Stimulated activated CD4-positive, alpha-beta T cell treated with anti-CD3 and anti-CD28 coated beads, Interleukin-2, amount 100 ng/mL, for 24 hours (primary cell): ENCODE measurements at places on chromosomes 2 and 18.
A peak's percentile ranks its signal among the peaks of the same experiment; 100 is the strongest.

DNA sequence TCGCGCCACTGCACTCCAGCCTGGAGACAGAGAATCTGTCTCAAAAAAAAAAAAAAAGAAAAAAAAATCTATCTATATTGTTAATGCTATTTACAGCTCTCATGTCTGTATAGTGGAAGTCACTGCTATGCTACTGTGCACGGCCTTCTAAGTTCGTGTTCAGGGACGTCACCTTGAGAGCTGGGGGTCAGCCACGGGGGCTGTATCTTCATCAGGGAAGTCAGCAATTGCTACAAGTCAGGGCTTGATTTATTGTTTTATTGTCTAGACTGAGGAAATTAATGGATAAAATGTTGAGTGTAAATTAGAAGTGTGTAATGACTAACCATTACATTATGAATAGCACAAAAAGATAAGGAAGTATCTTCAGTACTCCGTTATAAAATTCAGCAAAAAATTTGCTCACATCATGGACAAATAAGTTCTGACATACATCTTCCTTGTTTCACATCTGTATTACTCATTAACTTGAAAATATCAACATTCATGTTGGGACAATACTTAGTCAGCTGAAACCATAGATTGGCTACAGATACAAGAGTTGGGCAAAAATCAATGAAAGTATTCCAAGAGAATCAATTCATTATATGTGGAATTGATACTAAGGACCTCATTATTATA, 136.6 kb upstream of the SEC11C start:
- no peak for DNase-seq

- peak; percentile 15 for DNase-seq
These were observed 124.4 kb downstream of the ARL4C start for GRCh38 chr2:234372506-234372905.

GRCh38 chr2:71798266-71799012, 345.1 kb downstream of the DYSF start:
- DNase-seq: peak; percentile 23

- no peak for DNase-seq
These were observed 158.5 kb downstream of the GALNT3 start for GRCh38 chr2:165635532-165635931.

- no peak for DNase-seq
These were observed 1125.0 kb upstream of the FAM98A start for GRCh38 chr2:34724107-34724506.

GRCh38 chr2:21047141-21048009, 3.5 kb upstream of the APOB start:
- no peak for DNase-seq

DNA sequence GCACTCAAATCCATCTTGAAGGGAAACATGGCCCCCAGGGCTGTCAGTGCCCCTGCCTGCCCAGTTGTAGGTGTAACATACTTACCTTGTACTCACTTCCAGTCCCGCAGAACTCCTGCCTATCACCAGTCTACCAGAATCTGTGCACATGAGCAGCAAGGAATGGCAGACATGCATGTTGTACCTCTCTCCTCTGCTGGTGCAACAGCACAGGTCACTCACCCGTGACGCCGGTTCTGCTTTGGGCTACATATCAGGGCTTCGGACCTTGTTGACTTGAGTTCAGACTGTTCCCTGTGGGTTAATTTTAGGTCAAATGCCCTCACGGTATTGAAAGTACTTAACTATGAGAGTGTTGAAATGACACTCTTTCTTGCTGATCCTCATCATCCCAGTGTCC, 215.7 kb downstream of the TPGS2 start:
- DNase-seq: no peak

DNA sequence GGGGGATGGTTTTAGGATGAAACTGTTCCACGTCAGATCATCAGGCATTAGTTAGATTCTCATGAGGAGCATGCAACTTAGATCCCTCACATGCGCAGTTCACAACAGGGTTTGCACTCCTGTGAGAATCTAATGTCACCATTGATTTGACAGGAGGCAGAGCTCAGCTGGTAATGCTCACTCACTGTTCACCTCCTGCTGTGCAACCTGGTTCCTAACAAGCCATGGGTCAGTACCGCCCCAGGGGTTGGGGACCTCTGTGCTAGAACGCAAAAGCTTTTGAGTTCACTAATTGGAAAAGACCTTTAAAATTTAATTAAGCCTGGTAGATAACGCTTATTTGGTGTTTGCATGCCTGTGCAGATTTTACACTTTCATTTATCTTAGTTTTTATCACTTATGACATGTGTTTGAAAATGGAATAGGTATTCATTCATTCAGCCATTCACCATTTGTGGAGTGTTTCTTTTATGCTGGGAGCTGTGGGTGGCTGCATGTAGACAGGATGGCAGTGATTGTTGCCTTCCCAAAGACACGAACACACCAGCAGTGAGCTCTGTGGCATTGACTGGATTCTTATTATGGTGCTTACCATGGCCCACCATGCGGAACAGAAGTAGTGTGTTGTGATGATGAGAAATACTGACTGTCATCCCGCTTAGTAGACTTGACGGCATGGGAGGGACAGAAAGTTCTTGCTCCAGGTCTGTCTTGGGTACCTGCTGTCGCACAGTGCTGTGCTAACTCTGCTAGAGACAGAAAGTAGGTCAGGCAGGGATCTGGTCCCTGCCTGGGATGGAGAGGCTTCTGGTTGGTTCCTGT, 6.4 kb downstream of the RAB31 start:
- no peak for DNase-seq

DNA sequence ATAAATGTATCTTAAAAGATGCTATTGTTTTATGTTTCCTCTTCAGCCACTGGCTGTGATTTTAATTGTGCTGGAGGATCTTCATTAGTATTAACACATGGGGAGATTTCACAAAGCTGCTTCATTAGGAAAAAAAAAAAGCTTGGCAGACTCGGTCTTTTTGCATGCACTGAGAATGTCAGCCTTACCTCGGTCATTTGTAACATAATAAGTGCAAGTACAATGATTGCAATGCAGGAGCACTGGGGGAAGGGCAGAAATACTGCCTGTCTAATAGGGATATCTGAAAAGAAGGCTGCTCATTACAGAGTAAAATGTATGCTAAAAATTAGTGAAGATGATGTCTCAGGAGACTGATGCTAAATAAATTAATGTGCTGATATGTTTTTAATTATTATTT, 1.3 kb upstream of the BAZ2B start:
- DNase-seq: no peak

DNA sequence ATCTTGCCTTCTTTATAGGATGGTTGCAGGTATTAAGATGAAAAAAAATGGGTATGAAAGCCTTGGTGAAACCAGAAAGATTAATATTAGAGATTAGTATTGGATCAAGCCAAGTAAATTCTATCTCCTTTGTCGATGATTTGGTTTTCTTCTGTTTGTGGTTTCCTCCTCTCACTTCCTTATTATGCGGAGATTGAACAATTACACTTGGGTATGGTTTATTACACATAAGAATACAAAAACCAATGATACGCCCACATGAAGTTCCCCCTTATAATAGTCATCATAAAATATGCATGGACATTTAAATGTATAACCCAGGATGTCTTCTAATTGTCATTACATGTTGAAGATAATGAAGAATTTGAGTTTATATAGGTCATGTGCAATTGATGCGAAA, 4.9 kb downstream of the LTBP1 start:
- DNase-seq: no peak

DNA sequence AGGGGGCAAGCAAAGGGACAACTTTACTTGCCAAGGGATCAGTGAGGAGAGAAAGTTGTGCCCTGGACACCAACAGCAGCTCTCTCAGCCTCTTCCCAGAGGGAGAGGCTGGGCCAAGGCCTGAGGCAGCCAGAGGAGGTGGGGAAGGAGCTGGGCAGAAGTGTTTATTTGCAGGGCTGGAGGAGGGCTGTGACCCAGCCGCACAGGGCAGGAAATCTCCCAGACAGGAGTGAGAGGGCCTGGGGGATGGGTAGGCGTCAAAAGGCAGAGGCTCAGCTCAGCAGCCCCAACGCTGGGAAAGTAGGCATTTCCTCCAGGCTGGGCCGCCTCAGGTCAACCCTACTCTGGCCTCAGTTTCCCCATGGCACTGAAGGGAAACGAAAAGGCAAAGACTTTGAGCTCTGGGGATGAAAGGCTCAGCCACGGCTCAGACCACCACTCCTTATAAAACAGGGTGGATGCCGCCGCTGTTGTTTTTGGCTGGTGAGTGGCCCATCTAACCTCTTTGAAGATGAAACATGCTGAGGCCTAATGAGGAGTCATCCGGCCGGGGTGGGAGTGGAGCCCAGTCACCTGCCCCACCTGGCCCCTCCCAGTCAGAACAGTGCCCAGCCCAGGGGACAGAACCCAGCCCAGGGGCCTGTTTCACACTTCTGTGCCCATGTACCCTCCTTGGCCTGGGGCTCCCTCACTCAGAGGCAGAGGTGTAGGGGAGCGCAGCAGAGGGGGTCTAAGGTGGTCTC, 21.9 kb upstream of the SEMA4C start:
- no peak for DNase-seq

DNA sequence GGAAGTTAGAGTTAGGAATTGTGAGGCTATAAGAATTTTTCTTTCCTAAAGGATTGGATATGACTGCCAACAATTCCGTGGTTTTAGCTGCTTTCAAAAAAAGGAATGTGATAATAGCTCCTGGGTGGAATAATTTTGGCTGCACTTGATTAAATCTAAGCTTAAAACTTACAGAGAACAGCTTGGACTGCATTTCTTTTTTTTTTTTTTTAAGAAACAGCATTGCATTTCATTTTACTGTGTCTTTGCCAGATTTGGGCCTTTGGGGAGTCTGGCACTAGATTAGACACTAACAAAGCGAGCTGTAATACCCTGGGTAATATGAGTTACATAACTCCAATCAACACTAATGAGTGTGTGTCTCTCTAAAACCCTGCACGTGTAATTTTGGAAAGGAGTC, 37.8 kb upstream of the ZNF397 start:
- DNase-seq: no peak

DNA sequence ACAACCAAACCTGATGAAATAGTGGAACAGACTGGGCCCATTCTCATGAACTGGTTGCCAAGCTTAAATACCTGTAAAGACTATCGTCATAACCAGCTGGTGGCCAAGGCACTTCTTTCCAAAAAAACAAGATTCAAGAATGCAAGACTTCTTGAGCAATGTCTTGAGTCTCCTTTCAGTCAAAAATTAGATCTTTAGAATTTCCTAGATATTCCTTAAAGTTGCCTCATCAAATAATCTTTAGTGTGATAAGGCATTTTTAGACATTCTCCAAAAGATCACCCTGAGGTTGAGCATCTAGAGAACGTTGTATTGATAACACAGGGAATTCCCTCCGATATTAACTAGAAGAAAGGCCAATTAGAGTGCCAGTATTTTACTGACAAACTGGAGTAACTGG, 236.4 kb upstream of the MEX3C start:
- no peak for DNase-seq

- no peak for DNase-seq
These were observed 179.5 kb downstream of the PHLPP1 start for GRCh38 chr18:62894681-62895390.

GRCh38 chr2:74416778-74417177, 4.6 kb downstream of the C2orf81 start:
- no peak for DNase-seq

GRCh38 chr2:70557171-70557838, 3.7 kb upstream of the TGFA start:
- DNase-seq: no peak

- no peak for DNase-seq
These were observed 99.5 kb upstream of the CCDC85A start for GRCh38 chr2:56084111-56084901.

- DNase-seq: no peak
These were observed 71.3 kb downstream of the TTC27 start for GRCh38 chr2:32699151-32699550.

GRCh38 chr2:238771639-238772038, 76.2 kb upstream of the TWIST2 start:
- no peak for DNase-seq

DNA sequence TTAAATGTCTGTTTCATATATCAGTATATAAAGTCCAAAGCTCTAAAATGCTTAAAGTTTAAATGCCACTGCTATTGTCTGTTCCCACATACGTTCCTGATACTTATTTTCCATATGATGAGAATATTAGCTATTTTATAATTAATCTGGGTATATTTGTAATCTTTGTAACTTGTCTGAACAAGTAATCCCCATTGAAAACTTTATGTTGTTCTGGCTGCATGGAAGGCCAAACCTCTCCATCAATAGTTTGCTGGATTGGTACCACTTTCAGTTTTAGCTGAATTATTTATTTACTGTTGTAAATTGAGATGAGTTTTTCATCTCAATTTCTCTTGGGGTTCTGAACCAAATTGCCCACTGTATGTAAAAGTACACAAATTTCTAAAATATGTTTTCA, 1.5 kb downstream of the MBD5 start:
- DNase-seq: no peak

GRCh38 chr2:210049831-210050230, 47.4 kb downstream of the RPE start:
- no peak for DNase-seq

- no peak for DNase-seq
These were observed 521.2 kb downstream of the SLC4A3 start for GRCh38 chr2:220148471-220149248.
